HT-29 (cell line): ENCODE measurements at places on chromosomes 1 and 21.
A peak's percentile ranks its signal among the peaks of the same experiment; 100 is the strongest.

DNA sequence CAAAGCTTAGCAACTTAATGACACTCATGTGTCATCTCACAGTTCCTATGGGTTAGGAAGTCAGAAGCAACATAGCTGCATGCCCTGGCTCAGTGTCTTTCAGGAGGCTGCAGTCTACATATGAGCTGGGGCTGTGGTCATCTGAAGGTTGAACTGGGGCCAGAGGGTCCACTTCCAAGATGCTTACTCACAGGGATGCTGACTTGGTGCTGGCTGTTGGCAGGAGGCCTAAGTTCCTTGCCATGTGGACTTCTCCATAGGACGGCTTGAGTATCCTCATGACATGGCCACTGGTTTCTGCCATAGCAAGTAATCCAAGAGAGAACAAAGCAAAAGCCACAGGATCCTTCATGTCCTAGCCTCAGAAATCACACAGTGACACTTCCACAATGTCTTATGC, 12.1 kb upstream of the FAM43B start:
- DNase-seq, result no peak

GRCh38 chr1:227388214-227389168, 70.2 kb upstream of the CDC42BPA start:
- peak; percentile 31 for DNase-seq

GRCh38 chr1:246333855-246334254, 173.2 kb downstream of the SMYD3 start:
- no peak for DNase-seq

DNA sequence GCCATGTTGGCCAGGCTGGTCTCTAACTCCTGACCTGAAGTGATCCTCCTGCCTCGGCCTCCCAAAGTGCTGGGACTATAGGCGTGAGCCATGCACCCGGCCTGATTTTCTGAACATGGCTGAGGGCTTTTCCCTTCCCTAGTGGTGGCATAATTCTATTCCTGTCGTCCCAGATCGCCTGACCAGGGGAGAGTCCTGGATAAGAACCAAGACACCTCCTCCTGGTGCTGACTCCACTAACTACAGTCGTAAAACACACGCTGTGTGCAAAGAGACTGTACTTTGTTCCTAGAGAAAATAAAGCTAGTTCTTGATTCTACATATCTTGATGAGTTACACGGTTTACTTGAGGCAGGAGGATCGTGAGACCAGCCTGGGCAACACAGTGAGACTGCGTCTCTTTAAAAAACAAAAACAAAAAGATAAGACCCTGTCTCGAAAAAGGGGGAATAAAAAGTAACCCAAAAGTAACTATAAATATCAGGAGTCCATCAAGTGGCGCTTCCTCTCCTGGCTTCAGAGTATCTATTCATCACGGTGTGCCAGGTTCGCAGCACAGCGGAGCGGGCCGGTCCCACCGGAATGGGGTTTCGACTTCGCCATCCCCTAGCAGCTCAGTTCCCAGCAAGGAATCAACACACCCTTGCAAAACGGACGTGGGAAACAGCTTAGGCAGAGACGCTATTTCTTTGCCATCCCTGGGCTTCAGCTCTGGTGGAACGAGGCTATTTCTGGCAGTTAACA, 973 bp downstream of the SDF4 start:
- DNase-seq, result peak; percentile 76
